ENCODE measurements at places on chromosomes 1 and 21.

DNA sequence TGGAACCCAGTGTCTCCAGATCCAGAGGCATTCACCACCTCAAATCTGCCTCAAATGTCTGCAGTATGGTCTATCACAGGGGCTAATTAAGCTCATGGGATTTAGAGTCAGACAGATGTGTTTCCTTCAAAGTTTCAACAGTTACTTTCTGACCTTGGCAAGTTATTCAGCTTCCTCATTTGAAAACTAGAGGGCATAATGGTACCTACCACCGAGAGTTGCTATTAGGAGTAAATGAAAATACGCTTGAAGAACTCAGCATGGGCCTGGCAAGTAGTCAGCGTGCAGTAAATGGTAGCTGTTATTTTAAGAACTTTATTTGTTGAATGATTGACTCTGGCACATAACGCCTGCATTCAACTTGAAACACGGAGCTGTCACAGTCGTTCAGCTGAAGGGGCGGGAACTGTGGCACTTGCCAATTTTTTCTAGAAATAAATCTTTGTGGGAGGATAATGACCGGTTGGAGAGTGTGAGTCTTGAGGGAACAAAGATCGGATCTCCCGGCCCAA is 1.2 kb upstream of the CAP1 start:
- DNase-seq: no peak

GRCh38 chr1:25944986-25945385 is 38.8 kb upstream of the STMN1 start:
- DNase-seq: no peak

- DNase-seq: no peak
These were observed 71.8 kb upstream of the ECE1 start for GRCh38 chr1:21362096-21362495.

DNA sequence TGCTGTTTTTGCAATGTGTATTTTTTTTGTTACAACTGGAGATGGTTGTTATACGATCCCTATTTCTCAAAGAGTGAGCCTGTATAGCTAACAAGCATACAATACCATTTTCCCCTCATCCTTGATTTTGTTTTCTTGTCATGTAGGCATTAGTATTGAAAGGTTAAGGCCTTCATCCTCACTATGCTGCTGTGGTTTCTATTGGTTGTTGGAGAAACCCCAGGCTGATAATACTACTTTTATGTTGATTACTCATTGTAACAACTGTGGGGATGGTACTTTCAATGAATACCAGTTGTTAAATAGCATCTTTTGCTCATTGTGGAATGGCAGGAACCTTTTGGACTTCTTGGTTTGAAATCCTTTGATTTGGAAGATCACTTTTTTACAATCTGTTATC is 39.0 kb upstream of the MACF1 start:
- no peak for DNase-seq

DNA sequence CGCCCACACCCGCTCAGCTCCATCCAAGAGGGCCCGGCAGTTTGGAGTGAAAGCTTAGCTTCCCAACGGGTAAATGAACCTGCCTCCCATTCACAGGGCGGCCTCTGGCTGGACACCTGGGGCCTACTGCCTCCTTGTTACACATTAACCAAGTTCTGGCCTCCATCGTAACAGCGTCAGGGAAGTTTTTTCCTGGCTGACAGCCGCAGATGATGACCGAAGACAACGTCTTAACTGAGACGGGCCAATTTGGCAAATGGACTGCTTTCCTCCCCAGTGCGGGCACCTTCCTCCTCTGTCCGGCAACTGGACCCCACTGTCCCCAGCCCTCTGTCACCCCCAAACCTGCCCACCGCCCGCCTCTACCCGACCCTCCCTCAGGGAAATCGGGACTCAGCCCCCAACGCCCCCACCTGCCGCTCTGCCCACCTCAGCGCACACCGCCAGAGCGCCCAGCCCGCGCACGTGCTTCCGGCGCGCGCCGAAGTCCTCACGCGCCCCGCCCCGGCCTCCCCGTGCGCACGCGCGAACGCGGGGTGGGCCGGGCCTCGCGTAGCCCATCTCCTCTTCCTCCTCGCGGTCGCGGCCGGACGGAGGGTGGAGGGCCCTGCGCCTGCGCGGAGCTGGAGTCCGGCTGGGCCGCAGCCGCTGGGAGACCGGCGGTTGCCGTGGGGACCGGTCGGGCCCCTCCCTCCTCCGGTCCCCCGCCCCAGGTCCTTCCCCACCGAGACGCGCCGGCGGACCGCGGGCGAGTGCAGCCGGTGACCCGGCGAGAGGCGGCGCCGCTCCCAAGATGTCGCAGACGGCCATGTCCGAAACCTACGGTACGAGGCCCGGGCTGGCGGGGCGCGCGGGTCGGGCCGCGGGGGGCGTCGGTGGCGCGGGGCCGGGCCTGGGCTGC is at the start of gene RAB4A:
TSS of gene RAB4A (plus strand) at position 565 of the 901 bp plus-strand sequence. CDS start at position 794, 229 bp downstream.
- peak; percentile 87 for DNase-seq

DNA sequence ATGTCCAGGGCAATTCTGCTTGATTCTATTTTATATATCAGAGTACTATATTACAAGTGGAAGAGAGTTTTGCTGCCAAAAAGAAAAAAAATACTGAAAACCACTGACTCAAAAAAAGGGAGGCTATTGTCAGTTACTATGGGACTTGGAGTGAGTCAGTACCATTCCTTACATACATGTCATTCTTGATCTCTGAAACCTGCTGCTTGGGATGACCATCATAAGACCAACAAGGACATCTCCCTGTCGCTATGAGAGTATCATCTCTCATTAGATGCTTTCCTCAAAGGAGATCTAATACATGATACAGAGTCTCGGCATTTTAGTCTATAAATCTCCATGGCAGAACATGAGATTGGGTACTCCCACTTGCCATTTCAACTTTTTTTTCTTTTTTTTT is 11.8 kb upstream of the INPP5B start:
- no peak for DNase-seq

DNA sequence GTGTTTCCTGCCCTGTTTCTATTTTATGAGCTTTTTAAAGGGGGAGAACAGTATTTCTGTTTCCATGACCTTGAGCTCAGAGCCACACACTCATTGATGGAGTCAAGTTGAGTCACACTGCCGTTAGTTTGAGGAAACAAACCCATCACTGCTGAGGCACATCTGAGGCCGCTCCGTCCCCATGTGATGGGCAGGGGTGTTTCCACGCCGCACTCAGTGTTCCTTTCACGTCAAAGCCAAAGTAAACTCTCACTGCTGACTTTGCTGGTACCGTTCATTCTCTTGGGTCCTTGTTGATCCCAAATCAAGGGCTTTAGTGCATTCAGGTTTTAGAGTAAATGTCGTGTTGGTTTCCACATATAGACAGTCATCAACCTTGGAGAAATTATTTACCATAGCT is 48.8 kb downstream of the PKNOX1 start:
- no peak for DNase-seq

Measured in H1 (cell line).